ENCODE measurements at places on chromosomes 6 and 20.

GRCh38 chr6:30548375-30548774 is 7.9 kb downstream of the GNL1 start:
- DNase-seq, result no peak

GRCh38 chr6:142074516-142074915 is 58.2 kb upstream of the GJE1 start:
- DNase-seq, result no peak

GRCh38 chr6:35080821-35081425 is 60.2 kb downstream of the TCP11 start:
- no peak for DNase-seq

- no peak for DNase-seq
Observed at GRCh38 chr6:25682324-25682723, 30.3 kb downstream of the SCGN start.

GRCh38 chr6:151160929-151161757 is 78.6 kb upstream of the AKAP12 start:
- DNase-seq, result no peak

- no peak for DNase-seq
Observed at GRCh38 chr6:53628354-53629119, 37.0 kb downstream of the KLHL31 start.

GRCh38 chr6:167917551-167918154 is 79.8 kb upstream of the KIF25 start:
- no peak for DNase-seq

DNA sequence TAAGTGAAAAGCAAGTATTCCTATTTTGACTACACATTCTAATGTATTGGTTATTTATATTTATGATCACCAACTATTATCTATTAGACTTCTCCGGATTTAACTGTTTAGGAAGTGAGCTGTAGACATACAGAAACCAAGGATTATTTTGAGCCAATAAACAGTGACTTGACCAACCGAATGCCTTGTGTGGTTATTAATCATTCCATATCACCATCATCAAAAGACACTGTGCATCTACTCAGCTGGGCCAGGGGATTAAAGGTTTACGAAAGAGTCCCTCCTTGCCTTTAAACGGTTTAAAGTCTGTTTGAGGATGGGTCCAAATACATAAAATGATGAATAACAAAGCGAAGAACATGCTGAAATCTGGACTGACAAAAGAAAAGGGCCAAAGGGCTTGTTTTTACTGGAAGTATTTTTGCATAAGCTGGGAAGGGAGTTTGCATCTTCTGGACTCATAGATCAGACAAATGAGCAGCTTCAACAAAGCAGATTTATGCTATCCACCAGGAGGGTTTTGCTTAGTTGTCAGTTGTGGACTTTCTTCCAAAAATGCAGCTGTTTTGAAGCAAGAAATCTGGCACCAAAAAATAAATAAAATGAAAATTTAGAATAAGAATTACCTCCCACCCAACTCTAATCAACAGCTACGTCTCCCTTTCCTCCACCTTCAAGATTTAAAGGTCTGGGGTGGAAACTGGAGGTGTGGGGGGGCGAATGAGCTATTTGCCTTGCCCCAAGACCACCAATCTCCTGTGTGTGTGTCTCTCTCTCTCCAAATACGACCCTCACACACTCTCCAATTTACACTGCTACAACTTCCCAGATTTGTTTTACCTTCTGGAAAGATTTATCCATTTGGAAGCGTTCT is 33.6 kb upstream of the ID4 start:
- no peak for DNase-seq

GRCh38 chr20:21435576-21435975 is 38.2 kb upstream of the NKX2-4 start:
- no peak for DNase-seq

DNA sequence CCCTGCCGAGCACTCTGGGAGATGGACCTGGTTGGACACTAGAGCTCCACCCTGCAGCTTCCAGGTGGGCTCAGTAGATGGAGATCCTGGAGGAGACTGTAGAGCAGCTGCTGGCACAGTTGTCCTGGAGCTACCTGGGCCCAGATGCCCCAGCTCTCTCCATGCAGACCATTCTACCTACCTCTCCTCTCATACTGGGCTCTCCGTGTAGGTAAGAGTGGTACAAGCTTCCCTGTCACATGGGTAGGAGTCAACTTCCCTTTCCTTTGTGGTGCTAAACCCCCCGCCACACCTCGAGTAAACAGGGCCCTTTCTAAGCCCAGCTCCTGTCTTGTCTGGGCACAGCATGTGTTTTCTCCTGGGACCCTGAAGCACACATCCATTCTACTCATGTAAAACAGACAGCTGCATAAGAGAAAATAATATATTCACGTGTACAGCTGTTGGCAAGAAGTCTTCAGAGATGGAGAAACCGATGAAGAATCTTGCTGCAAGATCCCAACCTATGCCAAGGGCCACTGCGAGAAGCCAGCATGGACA is 108.1 kb upstream of the DUSP22 start:
- no peak for DNase-seq

DNA sequence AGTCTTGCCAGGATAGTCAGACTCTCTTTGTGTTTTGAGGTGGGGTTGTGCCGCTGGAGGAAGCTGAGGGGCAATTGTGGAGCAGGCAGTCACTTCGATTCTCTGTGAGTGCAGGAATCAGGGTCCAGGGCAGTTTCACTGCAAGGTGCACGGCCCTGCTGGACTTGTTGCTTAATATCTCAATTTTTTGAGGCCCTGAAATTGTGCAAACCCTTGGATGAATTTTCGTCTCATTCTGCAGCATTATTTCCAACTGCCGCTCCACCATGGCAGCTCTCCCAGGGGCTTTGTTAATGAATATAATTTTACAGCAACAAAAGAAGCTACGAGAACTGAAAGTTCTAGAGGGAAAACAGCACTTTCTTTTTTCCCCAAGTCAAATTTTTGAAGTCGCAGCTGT is 531.9 kb downstream of the QKI start:
- DNase-seq, result no peak

DNA sequence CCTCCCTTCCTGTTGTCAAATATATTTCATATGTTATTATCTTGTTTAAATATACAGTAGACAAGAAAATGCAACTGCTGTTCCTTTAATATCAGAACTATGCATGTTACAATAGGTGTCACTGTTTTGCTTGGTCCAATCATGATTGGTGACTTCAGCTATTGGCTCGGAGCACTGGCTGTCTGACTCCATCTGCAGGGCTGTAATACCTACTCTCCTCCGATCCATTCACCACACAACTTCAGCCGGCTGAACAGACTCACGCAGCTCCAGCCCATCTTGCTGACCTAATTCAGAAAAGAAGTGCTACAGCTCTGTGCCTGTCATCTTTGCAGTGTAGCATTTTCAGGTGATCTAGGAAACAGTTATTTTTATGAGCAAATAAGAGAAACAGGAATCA is at the start of gene BTBD3:
Gene BTBD3, plus strand, starts transcription at position 231 of the 400 bp plus-strand sequence. CDS start 383 bp downstream, outside the sequence.
- DNase-seq, result no peak

DNA sequence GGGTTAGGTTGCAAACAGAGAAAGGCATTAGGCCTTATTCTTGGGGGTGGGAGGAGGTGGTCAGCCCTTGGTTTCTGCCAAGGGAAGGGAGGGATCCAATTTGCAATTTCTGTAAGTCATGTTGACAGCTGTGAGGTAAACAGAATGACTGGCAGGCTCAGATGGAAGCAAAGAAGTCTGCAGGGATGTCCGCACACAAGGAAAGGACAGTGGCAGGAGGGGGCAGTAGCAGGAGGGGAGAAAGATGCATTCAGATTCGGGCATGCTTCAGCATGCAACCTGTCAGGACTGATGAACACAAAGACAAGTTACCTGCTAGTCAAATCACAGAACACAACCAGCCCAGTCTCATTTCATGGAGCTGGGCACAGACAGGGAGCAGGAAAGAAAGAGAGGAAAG is 217.9 kb upstream of the FOXA2 start:
- DNase-seq, result no peak

GRCh38 chr6:153140299-153140698 is 9.2 kb upstream of the RGS17 start:
- DNase-seq, result no peak

DNA sequence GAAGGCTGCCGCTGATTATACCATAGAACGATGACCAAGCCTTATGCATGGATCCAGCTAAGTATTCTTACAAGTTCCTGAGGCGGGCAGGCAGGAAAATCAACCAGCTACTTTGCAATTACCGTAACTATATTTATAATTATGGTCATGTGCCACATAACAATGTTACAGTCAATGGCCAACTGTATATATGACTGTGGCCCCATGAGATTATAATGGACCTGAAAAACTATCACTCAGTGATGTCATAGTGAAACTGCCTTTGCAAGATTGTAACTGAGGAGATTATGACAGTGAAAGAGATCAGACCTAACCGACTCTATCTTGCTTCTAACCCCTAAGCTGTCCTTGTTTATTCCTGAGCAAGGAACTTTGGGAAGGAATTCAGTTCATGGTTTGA is 33.1 kb upstream of the FAM135A start:
- no peak for DNase-seq

GRCh38 chr20:47126709-47127108 is 229.8 kb downstream of the ZMYND8 start:
- no peak for DNase-seq

DNA sequence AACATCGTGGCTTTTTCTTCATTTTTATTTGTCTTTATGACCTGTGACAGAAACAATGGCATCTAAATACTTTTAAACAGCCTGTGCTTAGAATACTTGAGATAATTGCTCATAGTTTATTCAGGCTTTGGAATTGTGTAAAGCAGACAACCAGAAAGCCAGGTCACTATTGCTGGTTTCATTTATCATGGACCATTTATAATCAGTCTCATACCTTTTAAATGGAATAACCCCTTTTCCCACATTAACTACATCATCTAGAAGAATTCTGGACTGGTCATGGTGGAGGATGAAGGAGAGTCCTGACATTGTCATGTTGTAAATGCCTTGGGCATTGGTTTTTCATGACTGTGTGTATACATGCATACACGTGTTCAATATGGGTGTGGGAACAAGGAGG is 661.5 kb downstream of the EPM2A start:
- DNase-seq, result no peak

Measured in stimulated activated CD4-positive, alpha-beta T cell treated with anti-CD3 and anti-CD28 coated beads, Interleukin-15, amount 100 ng/mL, for 1 hour (primary cell).